ENCODE measurements at places on chromosomes 12 and 14.
A peak's percentile ranks its signal among the peaks of the same experiment; 100 is the strongest.

DNA sequence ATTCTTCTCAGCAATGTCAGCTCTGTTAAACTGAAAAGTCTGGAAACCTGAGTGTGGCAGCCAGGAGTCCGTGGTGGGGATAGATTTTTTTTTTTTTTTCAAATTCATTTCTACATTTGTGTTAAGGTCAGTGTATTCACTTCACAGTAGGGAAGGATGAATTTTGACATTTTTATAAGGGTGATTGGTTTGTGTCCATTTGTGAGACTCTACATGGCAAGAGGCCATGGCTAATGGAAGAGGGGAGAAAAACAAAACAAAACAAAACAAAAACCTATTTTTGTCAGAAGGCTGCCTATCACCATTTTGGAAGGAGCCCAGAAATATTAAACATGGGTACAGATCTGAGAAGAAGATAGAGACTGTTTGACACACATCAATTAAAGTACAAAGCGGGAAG is 176.1 kb downstream of the RMST start:
- no peak for DNase-seq

GRCh38 chr14:77554816-77555599 is 56.4 kb upstream of the ISM2 start:
- no peak for DNase-seq

DNA sequence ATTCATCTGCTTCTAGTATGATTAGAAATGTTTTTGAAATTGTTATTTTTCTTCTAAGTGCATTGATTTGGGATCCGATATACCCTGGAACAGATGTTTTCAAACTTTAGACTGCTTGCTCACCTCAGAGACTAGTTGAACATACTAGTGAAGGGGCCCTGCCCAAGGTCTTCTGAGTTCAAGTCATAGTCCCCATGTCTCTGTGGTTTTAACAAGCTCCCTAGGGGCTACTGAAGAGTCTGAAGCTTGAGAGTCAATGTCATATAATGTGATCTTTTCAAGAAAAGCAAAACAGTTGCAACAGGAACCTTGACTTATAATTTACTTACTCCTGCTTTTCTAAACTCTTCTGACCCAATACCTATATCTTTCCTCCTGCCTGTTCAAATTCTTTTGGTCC is 7.5 kb upstream of the UBE2N start:
- DNase-seq: no peak

DNA sequence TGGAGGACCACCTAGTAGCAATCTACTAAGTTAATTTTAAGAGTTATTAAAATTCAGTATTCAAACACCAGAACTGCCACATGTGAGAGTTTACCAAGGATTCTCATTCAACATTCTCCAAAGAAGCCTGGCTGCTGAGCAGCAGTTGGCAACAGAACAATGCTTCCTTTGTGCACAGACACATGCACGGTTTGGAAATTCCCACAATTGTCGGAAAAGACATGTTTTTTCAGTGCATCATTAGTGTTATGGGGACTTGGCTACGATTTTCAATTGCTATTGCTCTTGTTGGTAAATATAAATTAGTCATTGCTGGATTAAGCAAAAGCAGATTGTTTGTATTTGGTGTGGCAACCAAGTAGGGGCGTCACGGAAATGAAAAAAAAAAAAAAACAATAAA is 22.2 kb downstream of the ST8SIA1 start:
- DNase-seq: no peak

DNA sequence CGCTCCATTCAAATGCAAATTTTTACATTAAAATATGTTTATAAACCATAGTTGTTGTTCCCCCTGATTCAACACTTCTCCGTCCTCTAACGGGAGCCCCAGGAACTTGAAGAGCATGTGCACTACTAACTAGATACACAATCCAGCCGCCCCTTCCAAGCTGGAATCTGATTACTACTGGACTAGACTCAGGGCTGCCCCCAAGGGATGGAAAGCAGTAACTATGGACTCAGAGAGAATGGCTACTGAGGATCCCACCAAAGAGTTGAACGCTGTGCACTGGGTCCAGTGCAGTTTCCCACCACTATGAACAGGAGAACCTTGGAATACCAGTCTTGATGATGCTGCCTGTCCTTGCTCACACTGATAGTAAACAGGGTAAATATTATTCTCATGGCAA is 48.6 kb upstream of the PCNX1 start:
- DNase-seq: no peak

GRCh38 chr12:87491089-87491488 is 538.1 kb downstream of the C12orf50 start:
- no peak for DNase-seq

DNA sequence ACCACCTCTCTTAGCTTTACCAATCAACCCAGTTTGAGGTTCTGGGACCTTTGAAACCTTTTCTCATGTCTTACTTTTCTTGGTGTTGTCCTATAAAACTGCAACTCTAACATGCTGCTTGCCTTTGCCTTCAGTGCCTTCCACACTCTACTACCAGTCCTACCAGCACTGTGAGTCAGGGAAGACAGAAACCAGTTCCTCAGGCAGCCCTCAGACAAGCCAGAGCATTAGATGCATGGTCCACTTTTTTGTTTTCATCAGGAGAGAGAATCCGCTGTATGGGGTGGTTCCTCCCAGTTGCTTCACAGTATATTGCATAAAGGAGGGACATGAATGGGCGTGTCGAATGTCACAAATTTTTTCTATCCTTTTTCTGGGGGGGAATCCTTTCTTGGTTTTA is 17.3 kb upstream of the KLRB1 start:
- no peak for DNase-seq

GRCh38 chr14:37116933-37117849 is 55.2 kb downstream of the SLC25A21 start:
- no peak for DNase-seq

GRCh38 chr12:15712823-15713660 is 76.1 kb downstream of the EPS8 start:
- no peak for DNase-seq

DNA sequence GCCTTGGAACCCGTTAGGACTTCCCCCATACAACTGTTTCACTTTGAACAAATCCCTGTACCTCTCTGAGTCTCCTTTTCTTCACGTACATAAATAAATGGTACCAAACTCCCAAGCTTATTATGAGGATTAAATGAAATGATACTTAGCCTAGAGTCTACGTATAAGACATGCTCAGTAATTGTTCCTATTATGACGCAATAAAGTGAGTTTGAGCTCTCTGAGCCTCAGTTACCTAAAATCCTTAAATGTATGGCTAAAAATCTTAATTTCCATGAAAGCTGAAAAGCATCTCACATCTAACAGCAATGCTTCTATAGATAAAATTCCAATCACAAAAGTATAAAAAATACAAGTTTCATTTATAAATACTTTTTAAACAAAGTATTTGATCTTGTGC is 117.9 kb upstream of the TMEM233 start:
- no peak for DNase-seq

GRCh38 chr12:118148287-118148686 is 12.4 kb downstream of the PEBP1 start:
- DNase-seq: no peak

- no peak for DNase-seq
Observed at GRCh38 chr12:2559931-2560330, 234.8 kb upstream of the FKBP4 start.

- DNase-seq: peak; percentile 5
Observed at GRCh38 chr14:106318700-106319099, 792.3 kb downstream of the TMEM121 start.

- no peak for DNase-seq
Observed at GRCh38 chr14:75595226-75595625, 16.8 kb downstream of the FLVCR2 start.

DNA sequence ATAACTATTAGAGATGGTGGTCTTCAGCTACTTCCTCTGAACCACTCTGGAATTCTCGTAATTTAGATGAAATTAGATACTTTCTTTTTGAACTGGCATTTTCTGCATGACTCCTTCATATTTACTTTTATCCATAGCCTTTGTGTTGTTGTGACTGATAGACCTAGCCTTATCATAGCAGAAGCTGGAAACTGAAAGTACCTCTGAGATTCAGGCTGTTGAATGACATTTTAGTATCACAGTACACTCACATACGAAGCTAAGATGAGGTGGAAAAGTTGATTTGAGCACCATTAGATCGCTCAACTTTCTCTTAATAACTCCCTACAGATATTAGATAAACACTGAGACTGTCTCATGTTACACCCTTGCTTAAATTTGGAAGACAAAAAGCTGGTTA is 525.1 kb upstream of the FBXO33 start:
- no peak for DNase-seq

DNA sequence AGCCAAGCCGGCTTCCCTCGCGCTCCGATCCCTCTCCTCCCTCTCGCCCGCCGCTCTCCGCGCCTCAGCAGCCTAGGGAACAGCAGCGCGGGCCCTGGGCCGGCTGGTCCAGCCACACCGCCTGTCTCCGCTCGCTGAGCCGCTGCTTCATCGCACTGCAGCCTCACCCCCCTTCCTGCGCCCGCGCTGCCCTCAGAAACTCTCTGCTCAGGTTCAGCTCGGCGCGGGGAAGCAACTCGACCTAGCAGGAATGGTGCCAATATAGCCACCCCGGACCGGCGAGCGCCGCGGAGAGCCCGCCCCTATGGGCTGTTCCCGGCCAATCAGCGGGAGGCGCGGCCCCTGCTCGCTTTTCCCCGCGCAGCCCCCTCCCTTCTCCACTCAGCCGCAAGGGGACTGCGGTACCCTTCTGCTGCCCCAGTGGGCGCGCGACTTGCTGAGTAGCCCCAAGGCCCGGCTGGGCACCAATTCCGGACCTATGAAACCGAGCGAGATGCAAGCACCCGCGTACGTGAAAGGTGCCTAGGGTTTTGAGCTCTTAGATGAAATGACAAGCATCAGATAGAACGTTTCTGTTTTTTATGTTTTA is at the start of gene ADAMTS20:
Gene ADAMTS20, minus strand, starts transcription at position 233 of the 589 bp plus-strand sequence. CDS start 282 bp downstream, outside the sequence.
- DNase-seq: no peak

- peak; percentile 67 for DNase-seq
Observed at GRCh38 chr12:124939421-124940142, 25.1 kb upstream of the UBC start.

- no peak for DNase-seq
Observed at GRCh38 chr12:29962276-29963035, 178.7 kb upstream of the TMTC1 start.

DNA sequence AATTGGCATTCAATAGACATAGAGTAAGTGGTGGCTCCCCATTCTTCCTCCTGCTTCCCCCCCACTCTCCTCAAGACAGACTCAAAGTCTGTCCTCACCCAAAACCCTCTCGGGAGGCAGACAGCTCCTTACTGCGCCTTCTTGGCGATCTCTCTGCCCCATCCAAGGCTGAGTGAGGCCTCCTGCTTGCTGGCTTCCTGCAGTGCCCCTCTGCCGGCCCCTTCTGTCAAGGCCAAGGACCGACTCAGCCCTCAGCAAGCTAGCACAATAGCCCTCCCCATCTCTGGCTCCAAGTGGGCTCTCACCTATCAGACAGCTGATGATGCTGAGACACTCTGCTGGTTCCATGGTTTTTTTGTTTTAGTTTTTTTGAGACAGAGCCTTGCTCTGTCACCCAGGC is 62.5 kb upstream of the DLK1 start:
- no peak for DNase-seq

GRCh38 chr14:105050551-105050897 is 14.7 kb downstream of the GPR132 start:
- no peak for DNase-seq

GRCh38 chr14:28083389-28083788 is 683.2 kb upstream of the FOXG1 start:
- no peak for DNase-seq

DNA sequence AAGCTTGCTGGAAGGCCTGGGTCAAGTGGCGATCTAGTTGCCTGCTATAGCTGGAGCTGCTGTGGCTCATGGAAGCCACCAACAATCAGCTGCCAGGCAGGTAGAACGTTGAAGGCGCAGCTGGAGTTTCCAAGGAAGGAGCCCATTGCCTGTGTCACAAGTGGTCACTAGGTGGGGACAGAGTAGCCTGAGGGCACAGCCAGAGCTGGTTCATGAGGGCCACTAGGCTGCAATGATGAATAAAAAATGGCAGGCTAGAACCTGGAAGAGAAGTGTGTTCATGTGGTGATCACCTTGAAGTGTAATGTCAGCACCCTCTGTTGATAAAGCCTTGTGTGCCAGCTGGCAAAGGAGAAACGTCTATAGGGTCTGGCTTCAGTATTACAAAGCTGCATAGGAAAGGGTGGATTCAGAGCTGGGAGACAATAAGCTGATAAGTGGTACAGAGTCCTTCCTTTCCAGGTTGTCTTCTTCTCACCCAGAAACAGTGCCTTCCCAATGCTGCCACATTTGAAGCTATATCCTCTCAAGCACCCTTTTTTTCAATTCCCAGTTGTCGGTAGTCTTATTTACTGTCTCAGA is 165.8 kb downstream of the EMP1 start:
- no peak for DNase-seq

DNA sequence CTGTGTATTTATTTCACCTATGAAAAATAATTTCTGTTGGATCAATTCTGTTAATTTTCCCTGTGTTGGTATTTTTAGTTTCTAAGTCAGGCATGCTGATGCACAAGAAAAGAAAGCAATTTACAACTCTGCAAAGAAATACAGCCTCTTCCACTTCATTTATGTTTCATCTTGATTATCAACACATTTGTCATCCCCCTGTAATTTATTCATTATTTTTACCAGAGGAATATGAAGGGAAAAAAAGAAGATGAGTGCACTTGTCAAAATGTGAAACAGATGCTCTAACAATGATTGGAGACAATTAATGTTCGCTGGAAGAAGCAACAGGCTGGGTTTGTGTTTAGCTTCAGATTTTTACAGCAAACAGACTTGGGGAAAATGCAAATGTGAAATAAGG is 958.5 kb upstream of the SEL1L start:
- DNase-seq: no peak

DNA sequence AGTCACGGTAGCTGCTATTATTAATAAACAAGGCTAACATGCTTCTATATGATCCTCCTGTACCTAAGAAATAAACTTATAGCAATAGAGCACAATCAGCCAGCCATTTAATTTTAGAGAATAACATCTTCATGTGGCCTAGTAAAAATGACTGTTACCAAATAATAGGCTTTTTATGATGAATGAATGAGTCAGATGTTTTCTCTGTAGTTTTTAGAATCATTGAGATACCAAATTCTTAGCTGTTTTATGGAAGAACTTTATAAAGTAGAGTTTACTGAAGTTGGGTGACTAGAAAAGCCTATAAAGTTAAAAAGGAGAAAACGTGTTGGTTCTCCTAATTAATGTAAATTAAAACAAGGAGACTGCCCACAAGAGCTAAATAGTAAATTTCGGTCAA is 40.7 kb downstream of the WNK1 start:
- DNase-seq: no peak

DNA sequence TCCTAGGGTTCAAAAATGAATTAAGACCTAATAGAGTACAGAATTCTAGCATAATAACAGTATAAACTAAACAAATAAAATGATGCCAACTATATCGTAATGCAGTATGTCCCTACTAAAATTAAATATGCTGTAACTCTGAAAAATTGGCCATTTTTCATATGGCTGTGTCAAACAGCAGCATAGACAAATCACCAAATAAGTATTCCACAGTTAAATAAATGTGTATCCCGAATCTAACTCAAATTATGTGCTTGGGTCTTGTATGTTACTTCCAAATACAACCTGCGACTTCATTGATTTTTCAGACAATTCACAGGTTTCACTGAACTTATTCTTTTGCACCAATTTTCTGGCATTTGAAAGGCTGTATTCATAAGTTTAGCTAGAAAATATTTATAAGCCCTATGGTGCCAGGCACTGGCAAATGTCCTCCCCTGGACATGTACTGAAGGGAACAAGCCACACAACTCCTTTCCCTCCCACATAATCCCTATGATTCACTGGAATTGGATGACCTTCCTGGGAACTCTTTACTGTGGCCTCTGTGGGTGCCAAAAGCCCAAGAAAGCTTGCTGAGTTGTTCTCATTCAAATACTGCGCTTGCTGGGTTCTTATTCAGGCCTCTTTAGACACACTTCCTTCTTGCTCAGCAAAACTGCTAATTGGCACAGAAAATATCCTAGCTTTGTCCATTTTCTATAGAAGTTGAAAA is 108.8 kb downstream of the KITLG start:
- no peak for DNase-seq

Measured in activated CD8-positive, alpha-beta memory T cell treated with anti-CD3 and anti-CD28 coated beads for 1 hour (primary cell).